Stimulated activated CD8-positive, alpha-beta memory T cell treated with anti-CD3 and anti-CD28 coated beads, Interleukin-4, amount 100 ng/mL, for 1 hour (primary cell): ENCODE measurements at places on chromosomes 1 and 21.

GRCh38 chr21:45145146-45145545, 70.8 kb downstream of the ADARB1 start:
- DNase-seq, result no peak

- DNase-seq, result no peak
Measured at GRCh38 chr1:20216574-20216973, 30.3 kb upstream of the PLA2G2C start.

DNA sequence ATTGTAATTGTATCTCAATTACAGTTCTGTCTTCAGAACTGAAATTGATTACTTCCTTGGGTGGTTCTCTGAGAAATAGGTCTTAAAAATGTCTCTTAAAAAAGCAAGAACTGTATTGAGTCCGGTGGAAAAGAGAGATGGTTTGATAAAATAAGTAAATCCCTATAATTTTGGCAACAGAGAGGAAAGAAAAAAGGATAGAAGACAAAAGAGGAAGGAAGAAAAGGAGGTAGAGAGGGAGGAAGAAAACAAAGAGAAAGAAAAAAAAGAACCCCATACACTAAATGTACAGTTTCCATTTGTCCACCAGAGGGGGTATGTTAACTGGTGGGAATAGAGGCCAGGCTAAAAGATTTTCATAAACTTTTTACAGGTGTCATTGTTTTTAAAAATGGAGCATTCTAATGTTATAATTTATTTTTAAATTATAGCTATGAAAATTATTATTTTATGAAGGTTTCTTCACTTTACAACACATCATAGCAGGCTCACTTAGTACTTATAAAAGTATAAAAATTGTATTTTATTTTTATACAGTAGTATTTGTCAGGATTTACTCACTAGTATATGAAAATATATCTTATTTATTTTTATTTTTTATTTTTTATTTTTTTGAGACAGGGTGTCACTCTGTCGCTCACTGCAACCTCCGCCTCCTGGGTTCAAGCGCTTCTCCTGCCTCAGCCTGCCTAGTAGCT, 2.1 kb upstream of the UBE2T start:
- DNase-seq, result no peak

- no peak for DNase-seq
Measured at GRCh38 chr1:94734963-94735901, 84.9 kb upstream of the SLC44A3 start.

- no peak for DNase-seq
Measured at GRCh38 chr21:41993744-41994143, 16.4 kb downstream of the ZBTB21 start.

GRCh38 chr1:170720661-170721060, 56.7 kb downstream of the PRRX1 start:
- no peak for DNase-seq

- DNase-seq, result no peak
Measured at GRCh38 chr1:5798151-5798730, 194.0 kb downstream of the NPHP4 start.

- DNase-seq, result no peak
Measured at GRCh38 chr1:202311875-202312635, 29.7 kb downstream of the UBE2T start.

DNA sequence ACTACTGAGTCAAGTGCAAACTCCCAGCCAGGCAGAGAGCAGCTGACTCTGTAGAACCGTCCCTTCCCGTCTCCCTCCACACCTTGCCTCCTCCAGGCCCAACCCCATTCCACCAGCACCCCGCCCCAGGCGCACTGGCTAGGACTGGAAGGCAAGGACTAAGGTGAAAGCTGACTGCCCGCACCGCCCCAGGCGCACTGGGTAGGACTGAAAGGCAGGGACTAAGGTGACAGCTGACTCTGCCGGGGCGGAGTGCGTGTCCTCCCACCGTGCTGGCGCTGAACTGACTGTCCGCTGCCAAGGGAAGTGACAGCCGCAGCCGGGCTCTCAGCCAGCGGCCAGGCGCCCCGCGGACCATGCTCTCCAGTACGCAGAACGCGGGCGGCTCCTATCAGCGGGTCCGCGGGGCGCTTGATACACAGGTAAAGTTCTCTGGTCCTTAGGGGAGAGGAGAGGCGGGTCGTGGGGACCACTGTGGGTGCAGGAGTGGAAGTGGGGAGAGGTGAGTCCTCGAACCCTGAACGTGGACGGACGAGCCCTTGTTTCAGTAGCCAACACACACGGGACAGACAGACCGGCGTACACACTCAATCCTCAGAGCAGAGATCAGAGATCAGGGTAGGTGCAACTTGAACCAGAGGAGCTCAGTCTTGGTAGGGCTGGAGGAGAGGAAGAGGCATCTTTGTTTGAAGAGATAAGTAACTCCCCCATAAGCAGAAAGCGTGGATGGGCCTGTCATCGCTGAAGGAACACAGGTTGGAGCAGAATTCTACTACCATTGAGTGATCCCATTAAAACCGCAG, 58.0 kb downstream of the RBM11 start:
- DNase-seq, result no peak

DNA sequence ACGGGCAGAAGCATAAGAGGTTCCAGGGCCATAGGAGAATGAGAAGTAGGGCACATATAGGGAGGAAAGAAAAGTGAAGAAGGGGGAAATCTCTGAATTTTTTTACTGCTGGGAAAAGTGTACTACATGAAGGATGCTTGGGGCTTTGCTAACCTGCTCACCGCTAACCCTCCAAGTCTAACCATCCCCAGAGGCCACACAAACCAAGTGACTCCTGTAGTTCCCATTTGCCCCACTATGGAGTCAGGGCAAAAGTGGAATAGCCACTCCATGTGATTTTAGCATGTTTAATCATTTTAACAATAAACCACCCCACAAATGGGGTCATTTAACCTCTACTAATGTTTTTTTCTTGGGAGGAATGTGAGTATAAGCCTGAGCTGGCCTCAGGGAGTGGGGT, 24.7 kb downstream of the MPZ start:
- no peak for DNase-seq

DNA sequence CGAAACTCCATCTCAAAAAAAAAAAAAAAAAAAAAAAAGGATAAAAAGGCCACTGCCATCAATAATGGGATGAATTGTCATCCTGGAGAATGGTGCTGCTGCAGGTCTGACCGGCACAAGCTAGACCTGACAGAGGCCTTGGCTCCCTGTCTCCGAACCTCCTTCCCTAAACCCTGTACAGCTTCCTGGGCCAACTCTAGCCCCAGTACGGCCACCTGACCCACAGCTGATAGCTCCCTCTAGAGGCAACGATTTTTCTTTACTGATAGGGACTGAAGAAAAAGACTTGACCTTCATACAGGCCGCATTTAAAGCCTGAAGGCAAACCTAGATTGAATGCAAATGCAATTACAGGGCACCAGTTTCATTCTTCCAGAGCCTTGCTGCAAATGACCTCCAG, 30.7 kb downstream of the NOL9 start:
- DNase-seq, result no peak

GRCh38 chr1:34829250-34829649, 30.3 kb downstream of the SMIM12 start:
- DNase-seq, result no peak

DNA sequence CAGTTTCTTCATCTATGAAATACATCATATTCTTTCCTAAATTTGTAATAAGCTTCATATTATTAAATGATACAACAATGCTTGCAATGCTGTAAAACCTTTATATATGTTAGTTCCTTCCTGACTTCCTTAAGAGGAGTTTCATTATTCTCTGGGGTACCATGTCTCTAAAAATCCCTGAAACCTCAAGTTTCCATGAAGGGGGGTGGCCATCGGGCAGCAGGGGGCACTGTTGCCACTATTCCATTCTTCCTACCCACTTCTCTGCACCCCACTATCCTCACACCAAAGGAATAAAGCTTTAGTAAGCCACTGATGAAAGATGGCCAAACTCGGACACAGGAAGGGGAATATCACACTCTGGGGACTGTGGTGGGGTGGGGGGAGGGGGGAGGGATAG, 9.0 kb upstream of the DMRTB1 start:
- DNase-seq, result no peak

- no peak for DNase-seq
Measured at GRCh38 chr1:66244429-66244828, 289.5 kb upstream of the SGIP1 start.

GRCh38 chr1:70809069-70809468, 238.5 kb downstream of the PTGER3 start:
- DNase-seq, result no peak

DNA sequence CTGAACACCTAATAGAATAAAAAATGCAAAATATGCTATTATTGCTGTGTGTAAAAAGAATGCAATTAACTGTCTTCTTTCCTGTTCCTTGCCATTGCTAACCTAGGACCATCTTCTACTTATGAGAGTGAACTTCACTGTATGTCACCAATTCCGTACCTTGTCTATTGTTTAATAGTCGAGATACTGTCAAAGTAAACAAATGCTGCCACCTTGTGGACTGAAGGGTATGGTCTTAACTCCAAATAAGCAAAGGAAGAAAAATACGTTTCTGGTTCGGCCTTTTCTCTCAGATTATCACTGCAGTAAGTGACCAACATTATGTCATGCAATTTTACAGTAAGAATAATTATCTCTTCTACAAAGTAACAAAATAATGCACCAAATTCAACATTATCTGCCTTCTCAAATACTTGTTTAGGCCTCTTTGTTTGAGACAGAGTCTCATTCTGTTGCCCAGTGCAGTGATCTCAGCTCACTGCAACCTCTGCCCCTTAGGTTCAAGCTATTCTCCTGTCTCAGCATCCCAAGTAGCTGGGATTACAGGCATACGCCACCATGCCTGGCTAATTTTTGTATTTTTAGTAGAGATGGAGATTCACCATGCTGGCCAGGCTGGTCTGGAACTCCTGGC, 133.4 kb downstream of the COP1 start:
- no peak for DNase-seq

DNA sequence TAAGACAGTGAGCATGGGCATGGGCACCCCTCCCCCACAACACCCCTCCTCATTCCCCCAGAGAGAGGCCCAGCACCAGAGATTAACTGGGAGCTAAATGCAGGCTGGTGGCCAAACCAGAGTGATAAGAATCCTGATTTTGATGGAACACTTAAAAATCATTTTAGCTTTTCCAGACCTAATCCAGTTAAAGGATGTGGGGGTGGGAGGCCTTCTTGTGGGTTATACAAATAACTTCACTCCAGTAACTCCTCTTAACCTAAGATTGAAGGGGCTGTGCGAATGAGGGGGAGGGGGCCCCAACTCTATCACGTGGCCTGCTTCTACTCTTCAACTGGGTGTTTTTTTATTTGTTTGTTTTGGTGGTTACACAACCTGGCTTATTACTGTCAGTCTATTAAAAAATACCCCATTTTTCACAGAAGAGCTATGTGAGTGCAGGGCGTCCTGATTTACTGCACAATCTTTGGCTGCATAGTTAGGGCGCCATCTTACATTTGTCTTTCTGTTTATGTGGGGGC, 398.1 kb upstream of the LYPLAL1 start:
- no peak for DNase-seq

- no peak for DNase-seq
Measured at GRCh38 chr1:202162047-202162417, 1.6 kb upstream of the PTPN7 start.

GRCh38 chr21:46188226-46189212, 4.3 kb upstream of the SPATC1L start:
- DNase-seq, result no peak

DNA sequence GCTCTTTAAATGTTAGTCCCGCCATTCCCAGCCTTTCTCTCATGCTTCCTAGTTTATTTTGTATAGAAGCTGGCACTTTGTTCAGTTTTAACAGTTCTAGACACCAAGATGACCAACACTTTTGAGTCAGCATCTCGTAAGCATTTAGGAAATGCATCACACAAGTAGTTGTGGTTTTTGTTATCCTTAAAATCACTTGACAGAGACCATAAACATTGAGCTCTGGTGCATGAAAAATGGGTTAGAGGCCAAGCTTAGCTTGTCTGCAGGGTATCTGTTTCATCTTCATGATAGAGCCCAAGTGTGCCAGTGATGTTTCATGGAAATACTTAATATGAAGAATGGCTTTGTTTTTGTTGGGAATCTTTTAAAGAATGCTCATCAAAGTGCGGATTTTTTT, 159.7 kb downstream of the DISP1 start:
- no peak for DNase-seq

DNA sequence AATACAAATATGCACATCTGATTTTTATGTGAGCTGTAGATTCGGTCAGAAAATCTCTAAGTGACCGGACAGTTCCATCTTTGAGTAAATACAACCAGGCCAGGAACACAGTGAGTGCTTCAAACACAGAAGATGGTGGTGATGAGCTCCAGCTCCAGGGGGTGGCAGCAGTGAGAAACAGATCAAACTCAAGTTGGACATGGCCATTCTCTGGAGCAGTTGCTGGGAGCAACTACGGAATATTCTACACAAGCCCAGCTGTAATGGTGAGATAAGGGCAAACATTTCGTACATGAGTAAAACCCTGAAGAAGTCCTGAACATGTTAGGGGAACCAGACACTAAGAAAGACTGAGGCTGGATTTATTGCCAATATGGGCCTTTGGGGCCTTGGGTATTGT, 100.7 kb downstream of the BARHL2 start:
- no peak for DNase-seq

DNA sequence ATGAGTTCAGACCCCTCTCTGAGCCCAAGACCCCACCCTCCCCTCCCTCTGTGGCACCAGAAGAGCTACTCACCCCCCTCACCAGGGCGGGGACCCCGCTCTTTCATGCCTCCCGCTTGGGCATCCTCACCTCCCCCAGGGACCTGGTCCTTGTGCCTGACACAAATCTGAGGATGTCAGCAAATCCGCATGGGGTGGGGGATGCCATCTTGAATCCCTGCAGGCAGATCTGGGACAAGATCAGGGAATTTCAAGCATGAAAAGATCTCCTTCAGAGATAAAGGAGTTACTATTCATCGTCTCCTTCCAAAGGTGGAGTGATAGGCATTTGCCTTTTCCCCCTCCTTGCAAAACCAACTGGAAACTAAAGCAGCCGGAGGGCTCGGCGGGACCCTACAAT, 81.1 kb downstream of the DISP3 start:
- DNase-seq, result no peak

- DNase-seq, result no peak
Measured at GRCh38 chr1:160081261-160081936, at the start of gene KCNJ9. Gene KCNJ9, plus strand, starts transcription at chr1:160081538. Its CDS starts 2,493 bp downstream, at chr1:160084031.

DNA sequence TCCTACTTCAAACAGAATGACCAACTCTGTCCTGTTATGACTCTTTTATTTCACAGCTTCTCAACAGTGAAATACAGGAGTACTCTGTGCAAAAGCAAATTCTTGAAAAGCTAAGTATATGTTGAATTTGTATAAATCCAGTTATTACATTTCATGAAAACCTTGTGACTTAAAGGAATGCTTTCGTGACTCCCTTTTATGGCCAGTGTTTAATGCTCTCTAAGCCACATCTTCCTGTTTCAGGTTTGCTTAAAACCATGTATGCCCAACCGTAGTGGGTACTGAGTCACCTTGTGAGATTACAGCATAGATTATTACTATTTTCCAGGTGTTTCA, 40.2 kb upstream of the KIF1B start:
- no peak for DNase-seq
